ENCODE measurements at places on chromosomes 3 and 15. TPM values are rescaled to one million over a fixed set of nuclear protein-coding genes. Genes with fewer than 3 reads are reported as not detected.

GOLGA8T gene
- 1.3 TPM for total RNA-seq

DNA sequence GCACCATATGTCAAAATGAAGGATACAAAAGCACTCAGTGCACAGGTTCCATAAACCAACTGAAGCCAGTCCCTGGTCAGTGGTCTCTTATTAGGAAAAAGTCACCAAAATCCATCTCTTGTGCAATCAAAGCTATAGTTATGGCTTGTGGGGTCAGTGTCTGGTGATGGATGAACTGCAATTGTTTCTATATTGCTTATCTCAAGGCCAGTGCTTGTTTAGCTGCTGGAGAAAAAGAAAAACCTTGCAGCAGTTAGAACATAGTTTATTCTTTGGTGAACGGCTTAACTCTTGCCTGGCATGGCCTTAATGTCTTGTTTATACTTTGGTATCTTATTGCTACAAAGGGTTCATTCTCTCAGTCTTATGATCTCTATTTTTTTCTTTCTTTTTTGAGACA, 2.9 kb upstream of the UQCRC1 start:
- DNase-seq: no peak
- no peak overlapping the region for H3K4me3 ChIP-seq
- H3K27ac ChIP-seq: no peak overlapping the region

DNA sequence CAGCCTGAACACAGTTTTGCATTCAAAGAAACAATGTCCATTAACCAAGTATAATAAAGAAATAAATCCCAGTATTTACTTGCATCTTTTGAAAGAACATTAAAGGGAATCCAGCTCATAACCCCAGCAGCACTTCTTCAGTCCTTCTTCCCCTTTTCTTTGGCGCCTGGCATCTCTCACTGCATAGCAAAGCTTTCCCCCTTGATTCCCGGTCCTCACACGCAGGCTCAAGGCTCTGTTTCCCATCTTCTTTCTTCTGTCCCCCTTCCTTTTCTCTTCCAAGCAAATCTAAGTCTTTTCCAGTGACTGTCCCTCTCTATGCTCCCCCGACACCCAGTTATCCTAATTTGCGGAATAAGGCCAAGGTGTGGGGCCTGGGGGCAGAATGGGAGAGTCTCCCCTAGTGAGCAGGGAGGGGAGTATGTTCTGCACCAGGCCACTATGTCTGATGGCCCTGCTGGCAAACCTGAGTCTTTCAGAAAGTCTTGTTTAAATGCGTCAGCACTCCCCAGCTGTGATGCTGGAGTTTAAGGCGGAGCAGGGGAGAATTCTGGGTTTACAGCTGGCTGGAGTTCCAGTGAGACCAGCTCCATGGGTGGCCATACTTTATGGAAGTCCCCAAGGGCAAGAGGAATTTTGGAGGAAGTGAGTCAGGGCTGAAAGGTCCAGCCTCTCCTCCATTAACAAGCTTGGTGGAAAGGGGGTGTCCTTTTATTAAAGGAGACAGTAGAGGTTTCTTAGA, 42.1 kb downstream of the GOLGA6A start:
- no peak overlapping the region for H3K4me3 ChIP-seq
- DNase-seq: no peak
- no peaks in the 10 kb centered on the region for H3K27me3 ChIP-seq
- no peak overlapping the region for H3K27ac ChIP-seq
- peaks cover 38% of the 10 kb centered on the region for H3K36me3 ChIP-seq

GRCh38 chr15:31597466-31597865, 270.8 kb downstream of the KLF13 start:
- DNase-seq: no peak
- H3K27me3 ChIP-seq: peaks cover 11% of the 10 kb centered on the region
- H3K27ac ChIP-seq: no peak overlapping the region
- no peaks in the 10 kb centered on the region for H3K36me3 ChIP-seq
- no peaks in the 10 kb centered on the region for H3K4me1 ChIP-seq

WDR76 gene
- 88.7 TPM for total RNA-seq

DNA sequence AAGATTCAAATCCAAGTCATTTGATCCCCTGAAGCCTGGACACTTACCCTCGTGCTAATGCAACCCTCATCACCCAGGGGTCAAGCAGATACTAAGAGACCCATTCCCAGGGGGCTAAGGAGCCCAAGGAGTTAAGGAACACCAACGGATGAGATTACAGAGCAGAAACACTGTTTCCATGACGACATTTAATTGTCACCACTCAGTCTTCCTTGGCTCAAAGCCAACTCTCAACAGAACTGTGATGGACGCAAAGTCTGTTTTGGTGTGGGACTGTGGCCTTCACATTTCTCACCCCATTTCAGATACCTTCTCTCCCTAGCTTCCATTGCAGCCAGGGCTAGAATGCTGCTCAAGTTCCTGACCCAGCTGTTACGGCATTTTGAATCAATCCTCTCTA, 383.5 kb upstream of the WNT5A start:
- no peaks in the 10 kb centered on the region for H3K27me3 ChIP-seq
- H3K36me3 ChIP-seq: no peaks in the 10 kb centered on the region
- H3K27ac ChIP-seq: no peak overlapping the region
- H3K4me3 ChIP-seq: no peak overlapping the region

DNA sequence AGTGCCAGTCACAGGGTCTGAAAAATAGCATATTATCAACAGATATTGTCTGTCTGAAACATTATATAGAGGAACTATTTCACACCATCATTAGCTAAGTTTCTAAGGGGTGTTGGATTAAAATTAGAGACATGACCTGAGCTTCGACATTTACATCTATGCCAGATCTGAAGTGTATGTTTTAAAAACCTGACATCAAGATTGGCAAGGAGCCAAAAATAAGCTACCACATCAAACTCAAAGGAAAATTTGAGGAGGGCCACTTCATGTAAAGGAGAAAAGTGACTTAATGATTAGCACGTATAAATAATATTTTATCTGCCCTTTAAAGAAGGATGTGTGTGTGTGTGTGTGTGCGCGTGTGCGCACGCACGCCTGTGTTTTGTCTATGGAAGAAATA, 752.0 kb upstream of the GRM7 start:
- H3K27me3 ChIP-seq: no peaks in the 10 kb centered on the region
- no peak overlapping the region for H3K4me3 ChIP-seq
- H3K36me3 ChIP-seq: no peaks in the 10 kb centered on the region
- no peak for DNase-seq

CILP gene
- total RNA-seq: 0.05 TPM

GRCh38 chr3:3998140-3998922, 199.1 kb downstream of the LRRN1 start:
- no peak overlapping the region for H3K27ac ChIP-seq
- no peaks in the 10 kb centered on the region for H3K36me3 ChIP-seq
- H3K4me3 ChIP-seq: no peak overlapping the region
- peak; percentile 47 for DNase-seq
- H3K27me3 ChIP-seq: no peaks in the 10 kb centered on the region
- no peaks in the 10 kb centered on the region for H3K4me1 ChIP-seq

- H3K27me3 ChIP-seq: no peaks in the 10 kb centered on the region
- no peak for DNase-seq
- no peaks in the 10 kb centered on the region for H3K4me1 ChIP-seq
- no peak overlapping the region for H3K27ac ChIP-seq
Observed at GRCh38 chr15:83688201-83688600, 34.3 kb downstream of the ADAMTSL3 start.

FILIP1L gene
- 1.5 TPM for total RNA-seq

SCN5A gene
- 0.08 TPM for total RNA-seq

GRCh38 chr15:86555939-86556338, 476.3 kb downstream of the AGBL1 start:
- H3K27me3 ChIP-seq: no peaks in the 10 kb centered on the region
- DNase-seq: no peak
- H3K4me1 ChIP-seq: no peaks in the 10 kb centered on the region
- H3K27ac ChIP-seq: no peak overlapping the region
- H3K36me3 ChIP-seq: no peaks in the 10 kb centered on the region
- no peak overlapping the region for H3K4me3 ChIP-seq

- no peaks in the 10 kb centered on the region for H3K36me3 ChIP-seq
- H3K4me3 ChIP-seq: no peak overlapping the region
- H3K27ac ChIP-seq: no peak overlapping the region
- H3K4me1 ChIP-seq: no peaks in the 10 kb centered on the region
Observed at GRCh38 chr3:81490541-81491288, 270.7 kb downstream of the GBE1 start.

MYO5C gene
- 2.5 TPM for total RNA-seq

- DNase-seq: no peak
- H3K27me3 ChIP-seq: peaks cover 20% of the 10 kb centered on the region
- no peak within 1 kb of the TSS for H3K4me3 ChIP-seq
- peaks cover 5% of the 10 kb centered on the region for H3K4me1 ChIP-seq
- H3K36me3 ChIP-seq: no peaks in the 10 kb centered on the region
Observed at GRCh38 chr3:126523745-126524428, at the start of gene CHST13. Gene CHST13, plus strand, starts transcription at chr3:126524155. Its CDS starts 178 bp downstream, at chr3:126524333.

GRCh38 chr15:77186594-77187011, 115.7 kb upstream of the TSPAN3 start:
- H3K36me3 ChIP-seq: no peaks in the 10 kb centered on the region
- H3K4me1 ChIP-seq: peaks cover 48% of the 10 kb centered on the region
- H3K27ac ChIP-seq: no peak overlapping the region
- H3K27me3 ChIP-seq: no peaks in the 10 kb centered on the region

GRCh38 chr3:8359133-8359532, 142.5 kb upstream of the LMCD1 start:
- peaks cover 2% of the 10 kb centered on the region for H3K27me3 ChIP-seq
- no peak for DNase-seq
- peak overlapping the region; percentile 12 for H3K27ac ChIP-seq
- H3K4me1 ChIP-seq: peaks cover 25% of the 10 kb centered on the region

GRCh38 chr3:122800031-122800430, 5.2 kb downstream of the SLC49A4 start:
- H3K27me3 ChIP-seq: no peaks in the 10 kb centered on the region
- peaks cover 14% of the 10 kb centered on the region for H3K4me1 ChIP-seq
- H3K27ac ChIP-seq: no peak overlapping the region
- H3K4me3 ChIP-seq: no peak overlapping the region

GRCh38 chr3:80643421-80643820, 875.6 kb upstream of the ROBO1 start:
- H3K27ac ChIP-seq: no peak overlapping the region
- no peak for DNase-seq
- H3K36me3 ChIP-seq: no peaks in the 10 kb centered on the region
- no peak overlapping the region for H3K4me3 ChIP-seq

- peaks cover 53% of the 10 kb centered on the region for H3K36me3 ChIP-seq
- peak; percentile 76 for DNase-seq
- peak overlapping the region; percentile 84 for H3K27ac ChIP-seq
- H3K27me3 ChIP-seq: no peaks in the 10 kb centered on the region
Observed at GRCh38 chr3:125051715-125052581, 3.8 kb downstream of the HEG1 start.

GRCh38 chr3:158531334-158531733, 39.7 kb upstream of the MLF1 start:
- no peaks in the 10 kb centered on the region for H3K4me1 ChIP-seq
- no peaks in the 10 kb centered on the region for H3K36me3 ChIP-seq
- DNase-seq: no peak

SPSB4 gene
- not detected for total RNA-seq

Measured in activated CD8-positive, alpha-beta T cell treated with anti-CD3 and anti-CD28 coated beads, Interleukin-2, amount 10 ng/mL, durations not matched to agents 7 days and 5 days (primary cell).